ENCODE measurements at places on chromosomes 12 and 14.

DNA sequence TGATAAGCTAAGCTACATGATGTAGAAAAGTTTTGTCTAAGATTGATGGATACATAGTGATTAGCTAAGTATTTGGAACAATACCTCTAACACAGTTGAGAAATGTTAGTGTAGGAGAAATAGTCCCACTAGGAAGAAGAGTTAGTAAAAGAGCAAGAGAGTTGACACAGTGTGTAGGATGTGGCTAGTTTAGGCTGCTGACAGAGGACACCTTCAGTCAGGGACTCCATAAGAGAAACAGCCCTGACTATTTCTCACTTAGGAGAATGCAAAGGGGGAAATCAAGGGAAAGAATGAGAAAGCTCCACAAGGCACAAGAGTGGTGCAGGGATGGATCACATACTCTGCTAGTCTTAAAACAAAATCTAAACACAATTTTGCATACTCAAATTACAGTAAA, 613.7 kb downstream of the SLC16A7 start:
- no peak for DNase-seq

GRCh38 chr12:52837781-52838608, 3.9 kb upstream of the KRT79 start:
- DNase-seq = no peak

DNA sequence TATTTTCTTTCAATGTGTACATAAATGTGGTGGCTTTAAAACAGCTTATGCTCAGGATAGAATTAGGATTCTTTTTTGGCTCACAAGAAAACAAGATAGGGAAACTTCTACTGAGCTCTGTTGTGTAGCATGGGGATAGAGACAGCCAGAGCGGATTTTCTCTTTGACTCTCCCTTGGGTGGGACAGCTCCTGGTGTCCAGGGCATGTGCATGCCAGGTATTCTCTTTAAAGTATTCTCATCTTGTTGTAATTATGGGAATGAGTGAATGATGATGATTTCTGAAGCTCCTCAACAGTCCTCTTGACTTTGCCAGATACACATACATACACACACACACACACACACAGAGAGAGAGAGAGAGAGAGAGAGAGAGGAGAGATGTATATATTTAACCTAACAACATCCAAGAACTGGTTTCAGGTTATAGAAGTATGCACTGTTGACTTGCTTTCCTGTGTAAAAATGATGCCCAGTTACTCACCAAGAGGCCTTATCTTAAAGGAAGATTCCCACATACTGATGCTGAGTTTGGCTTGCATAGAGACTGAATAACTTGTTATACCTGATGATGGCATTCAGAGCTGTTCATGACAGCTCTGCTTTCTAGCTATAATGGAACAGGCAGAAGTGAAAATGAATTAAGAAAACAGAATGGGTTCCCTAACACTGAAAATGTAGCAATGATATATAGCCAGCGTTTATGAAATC, 387.5 kb downstream of the EGLN3 start:
- DNase-seq = no peak

- DNase-seq = peak; percentile 87
These were observed 39.6 kb downstream of the IQSEC3 start for GRCh38 chr12:106118-106591.

DNA sequence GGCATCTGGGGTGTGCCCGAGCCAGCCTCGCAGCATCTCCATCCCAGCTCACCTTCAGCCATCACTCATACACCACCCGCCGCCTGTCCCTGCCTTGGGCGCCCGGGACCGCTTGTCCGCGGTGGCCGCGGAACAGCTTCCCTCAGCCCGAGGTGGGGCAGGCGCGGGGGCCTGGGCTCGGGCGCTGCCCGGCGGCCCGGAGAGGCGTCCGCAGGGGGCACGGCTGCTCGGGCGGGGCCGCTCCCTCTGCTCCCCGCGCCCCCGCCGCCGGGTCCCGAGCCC, 430 bp downstream of the SLC41A2 start:
- peak; percentile 64 for DNase-seq

Data from NCI-H774 (cell line).